Activated CD4-positive, alpha-beta T cell treated with anti-CD3 and anti-CD28 coated beads, Interleukin-2, Interleukin-4, amounts not matched to agents 100 ng/mL and 50 ng/mL, durations not matched to agents 16 hours and 8 hours (primary cell): ENCODE measurements at places on chromosomes 16 and 17.
A peak's percentile ranks its signal among the peaks of the same experiment; 100 is the strongest.

DNA sequence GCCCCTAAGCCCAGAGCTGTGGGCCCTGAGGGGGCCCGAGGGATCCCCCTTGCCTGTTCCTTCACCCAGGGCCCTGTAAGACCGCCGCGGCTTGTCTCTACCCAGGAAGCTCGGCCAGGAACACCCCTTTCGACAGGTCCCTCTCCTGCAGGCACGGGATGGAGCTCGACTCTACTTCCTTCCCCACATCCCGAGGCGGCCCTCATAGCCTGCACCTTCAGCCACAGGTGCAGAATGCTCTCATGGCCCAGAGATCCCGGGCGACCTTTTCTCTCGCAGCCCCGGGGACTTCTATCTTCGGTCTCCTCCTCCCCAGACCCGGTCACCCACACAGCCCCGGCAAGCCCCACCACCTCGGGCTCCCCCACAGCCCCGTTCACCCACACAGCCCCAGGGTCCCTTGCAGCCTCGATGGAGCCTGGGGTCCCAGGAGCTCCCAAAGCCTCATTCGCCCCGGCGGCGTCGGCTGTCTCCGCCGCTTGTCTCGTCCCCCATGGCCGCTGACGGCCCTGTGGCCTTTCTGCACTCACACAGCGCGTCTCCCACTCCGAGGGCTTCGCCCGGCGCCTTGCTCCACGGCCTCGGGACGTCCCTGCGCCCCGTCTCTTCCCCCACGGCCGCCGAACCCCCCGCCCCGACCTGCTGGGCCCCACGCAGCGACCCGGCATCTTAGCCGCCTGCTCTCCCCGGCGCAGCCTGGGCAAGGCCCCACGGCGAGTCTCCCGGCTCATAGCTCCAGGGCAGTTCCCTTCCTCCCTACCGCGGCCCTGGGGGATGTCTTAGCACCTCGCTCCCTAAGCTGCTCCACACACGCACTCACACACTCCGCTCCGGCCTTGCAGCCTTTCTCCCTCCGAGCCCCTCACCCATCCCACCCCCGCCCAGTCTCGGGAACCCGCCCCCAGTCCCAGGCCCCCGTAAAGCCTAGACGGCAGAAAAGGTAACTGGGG, 650 bp downstream of the KIAA0753 start:
- peak; percentile 29 for DNase-seq

GRCh38 chr16:1430759-1431496, at the start of gene PERCC1:
Gene PERCC1, plus strand, starts transcription at chr16:1431078. Its CDS starts 1,516 bp downstream, at chr16:1432594.
- no peak for DNase-seq

GRCh38 chr16:79509211-79509631, 91.3 kb downstream of the MAF start:
- no peak for DNase-seq

DNA sequence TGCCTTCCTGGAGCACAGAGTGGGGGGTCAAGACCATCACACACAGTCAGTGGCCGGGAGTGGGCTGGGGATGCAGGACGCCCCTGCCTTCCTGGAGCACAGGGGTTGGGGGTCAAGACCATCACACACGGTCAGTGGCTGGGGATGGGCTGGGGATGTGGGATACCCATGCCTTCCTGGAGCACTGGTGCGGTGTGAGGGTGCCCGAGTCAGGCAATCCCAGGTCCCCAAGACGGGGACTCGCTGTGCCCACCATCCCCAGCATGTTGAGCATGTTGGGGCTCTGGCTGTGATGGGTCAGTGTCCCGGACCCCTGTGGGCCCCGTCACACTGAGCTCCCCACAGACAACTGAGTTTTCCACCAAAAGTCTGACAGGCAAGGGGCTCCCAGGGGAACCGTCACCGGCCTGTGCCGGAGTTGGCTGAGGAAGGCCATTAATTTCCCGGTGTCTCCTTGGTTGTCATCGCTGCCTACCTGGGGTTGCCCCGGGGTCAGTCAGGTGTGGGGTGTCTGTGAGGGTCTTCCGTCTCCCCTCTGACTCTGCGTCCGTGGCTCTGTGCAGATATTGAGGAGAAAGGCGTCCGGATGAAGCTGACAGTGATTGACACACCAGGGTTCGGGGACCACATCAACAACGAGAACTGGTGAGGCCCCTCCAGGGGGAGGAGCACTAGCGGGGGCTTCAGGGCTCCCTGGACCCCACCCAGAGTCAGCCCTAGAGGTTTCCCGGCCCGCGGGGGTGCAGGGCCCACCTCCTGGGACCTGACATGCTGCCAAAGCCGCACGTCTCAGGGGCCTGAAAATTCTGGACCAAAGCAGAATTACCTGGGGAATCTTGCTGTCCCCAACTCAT, 347.1 kb downstream of the SEC14L1 start:
- no peak for DNase-seq
